ENCODE measurements at places on chromosomes 11 and 22. TPM values are rescaled to one million over a fixed set of nuclear protein-coding genes. Genes with fewer than 3 reads are reported as not detected.
A peak's percentile ranks its signal among the peaks of the same experiment; 100 is the strongest.

GRCh38 chr11:93477684-93478234 lies 65.4 kb downstream of the SMCO4 start:
- no peak for DNase-seq

DNA sequence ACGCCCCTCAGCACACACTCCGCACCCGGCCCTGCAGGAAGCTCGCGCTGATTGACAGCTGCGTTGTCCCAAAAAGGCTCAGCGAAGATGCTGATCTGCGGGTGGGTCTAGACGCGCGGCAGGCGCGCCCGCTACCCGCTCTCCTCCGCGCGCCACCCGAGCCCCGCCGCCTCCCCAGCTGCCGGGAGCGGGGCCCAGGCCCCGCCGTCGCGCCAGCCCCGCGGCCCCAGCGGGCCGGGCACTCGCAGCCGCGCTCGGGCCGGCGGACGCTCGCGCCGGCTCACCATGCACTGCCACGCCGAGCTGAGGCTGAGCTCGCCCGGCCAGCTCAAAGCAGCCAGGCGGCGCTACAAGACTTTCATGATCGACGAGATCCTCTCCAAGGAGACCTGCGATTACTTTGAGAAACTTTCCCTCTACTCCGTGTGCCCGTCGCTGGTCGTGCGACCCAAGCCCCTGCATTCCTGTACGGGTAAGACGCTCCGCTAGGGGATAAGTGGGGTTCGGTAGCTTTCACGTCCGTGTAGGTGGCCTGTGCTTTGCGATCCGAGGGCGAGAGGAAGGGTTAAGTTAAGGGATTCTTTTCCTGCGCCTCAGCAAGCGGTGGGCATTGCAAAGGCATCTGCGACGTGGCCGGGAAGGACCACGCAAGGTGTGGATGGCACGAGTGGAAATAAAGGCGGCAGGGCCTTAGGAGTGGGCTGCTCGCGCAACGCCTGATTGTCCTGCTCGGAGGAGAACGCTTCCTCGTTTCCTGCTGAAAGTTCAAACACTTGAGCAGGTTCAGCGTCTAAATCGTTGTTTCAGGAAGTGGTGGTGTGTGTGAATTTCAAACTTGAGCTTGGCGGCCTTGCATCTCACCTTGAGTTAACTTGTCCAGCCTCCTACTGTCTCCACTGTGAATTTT lies at the start of gene BARX2:
BARX2 (plus strand) TSS at position 98 of the 907 bp plus-strand sequence; CDS start at position 286, 188 bp downstream.
- DNase-seq, result peak; percentile 68

DNA sequence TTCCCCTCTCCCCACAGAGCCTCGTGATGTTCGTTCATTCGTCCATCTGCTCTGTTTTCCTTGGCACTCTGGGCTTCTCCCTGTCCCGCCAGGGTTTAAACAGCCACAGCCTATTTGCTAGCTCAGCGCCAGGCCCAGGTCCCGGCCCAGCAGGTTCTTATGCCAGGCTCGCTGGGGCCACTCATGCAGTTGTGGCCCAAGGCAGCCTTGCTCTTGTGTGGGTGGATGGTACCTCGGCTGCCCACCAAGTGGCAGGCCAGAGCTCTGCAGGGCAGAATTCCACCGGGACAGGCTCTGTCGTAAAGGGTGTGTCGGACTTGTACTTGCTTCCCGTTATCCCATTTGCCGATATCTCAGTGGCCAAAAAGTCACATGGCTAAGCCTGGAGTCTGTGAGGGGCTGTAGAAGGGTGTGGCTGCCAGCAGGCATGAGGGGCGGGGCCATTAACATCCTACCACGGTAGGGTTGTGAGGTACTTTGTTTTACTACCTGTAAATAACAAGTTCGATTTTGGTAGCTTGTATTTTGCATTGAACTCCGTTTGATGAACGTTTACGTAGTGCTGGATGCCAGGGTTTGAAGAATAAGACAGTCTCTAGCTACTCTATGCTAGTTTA lies 7.9 kb downstream of the FAM118A start:
- DNase-seq, result peak; percentile 47

DNA sequence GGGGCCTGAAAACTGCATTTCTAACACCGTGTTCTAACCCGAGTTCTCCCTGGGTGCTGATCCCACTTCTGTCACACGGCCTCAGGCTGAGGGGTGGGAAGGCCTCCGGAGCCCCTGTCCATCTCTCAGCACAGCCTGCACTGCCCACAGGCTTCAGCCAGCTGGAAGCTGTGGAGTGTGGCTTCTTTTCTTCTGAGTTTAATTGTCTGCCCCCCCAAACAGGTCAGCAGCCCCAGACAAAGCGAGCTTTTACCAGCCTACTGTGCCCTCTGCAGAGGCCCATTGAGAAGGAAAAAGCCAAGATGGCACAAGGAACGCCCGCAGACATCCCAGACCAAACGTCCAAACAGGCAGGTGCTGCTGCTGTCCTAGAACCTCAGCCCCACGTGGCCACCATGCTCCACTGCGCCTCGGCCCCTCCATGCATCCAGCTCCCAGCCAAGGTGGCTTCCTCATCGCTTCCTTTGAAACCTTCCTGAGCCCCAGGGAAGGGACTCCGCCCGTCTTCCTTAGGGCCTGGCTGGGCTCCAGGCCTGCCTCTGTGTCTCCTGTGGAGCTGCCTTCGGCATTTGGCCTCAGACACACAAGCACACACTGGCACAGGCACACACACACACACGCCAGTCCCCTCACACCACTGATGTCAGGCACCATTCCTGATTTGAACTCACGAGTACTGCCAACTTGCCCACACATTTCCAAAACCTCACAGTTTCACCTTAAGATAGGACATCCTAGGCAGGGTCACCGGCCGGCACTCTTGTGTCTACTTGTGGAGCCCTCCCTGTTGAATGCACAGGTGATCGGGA lies 1.7 kb downstream of the MOB2 start:
- DNase-seq, result peak; percentile 52

DNA sequence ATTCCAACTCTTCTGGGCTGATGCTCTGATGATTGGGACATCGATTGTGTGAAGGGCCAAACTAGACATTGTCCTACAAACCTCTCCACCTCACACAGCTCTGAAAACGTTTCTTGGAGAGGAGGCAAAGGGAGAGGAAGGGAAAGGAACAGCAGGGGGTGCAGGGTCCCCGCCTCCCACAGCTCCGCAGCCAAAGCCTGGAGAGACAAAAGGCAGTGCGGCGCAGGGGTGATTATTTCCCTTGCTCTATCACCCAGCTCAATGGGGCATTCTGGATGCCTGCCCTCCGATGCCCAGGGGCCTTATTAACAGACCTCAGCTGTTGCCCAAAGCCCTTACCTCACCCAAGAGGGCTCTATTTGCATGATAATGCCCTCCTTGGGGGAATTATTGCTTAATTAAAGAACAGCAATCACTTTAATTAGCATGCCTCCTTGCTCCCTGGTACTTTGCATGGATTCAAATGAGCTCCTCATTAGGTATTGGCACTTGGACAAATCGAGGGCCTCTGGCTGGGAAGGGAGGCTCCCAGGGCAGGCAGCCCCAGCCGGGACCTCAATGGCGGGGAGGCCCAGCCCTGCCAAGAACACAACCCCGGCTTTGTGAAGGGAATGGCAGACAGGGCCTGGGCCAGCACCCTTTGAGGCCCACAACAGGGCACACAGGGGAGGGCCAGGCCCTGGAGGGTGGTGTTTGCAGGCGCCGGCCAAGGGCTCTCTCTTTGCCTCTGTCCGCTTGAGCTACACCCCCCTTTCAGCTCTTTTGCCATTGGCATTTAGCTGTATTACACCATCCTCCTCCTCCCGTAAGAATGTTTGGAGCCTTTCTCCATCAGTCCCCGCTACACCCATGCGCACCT lies 19.8 kb upstream of the CDON start:
- DNase-seq, result no peak

DNA sequence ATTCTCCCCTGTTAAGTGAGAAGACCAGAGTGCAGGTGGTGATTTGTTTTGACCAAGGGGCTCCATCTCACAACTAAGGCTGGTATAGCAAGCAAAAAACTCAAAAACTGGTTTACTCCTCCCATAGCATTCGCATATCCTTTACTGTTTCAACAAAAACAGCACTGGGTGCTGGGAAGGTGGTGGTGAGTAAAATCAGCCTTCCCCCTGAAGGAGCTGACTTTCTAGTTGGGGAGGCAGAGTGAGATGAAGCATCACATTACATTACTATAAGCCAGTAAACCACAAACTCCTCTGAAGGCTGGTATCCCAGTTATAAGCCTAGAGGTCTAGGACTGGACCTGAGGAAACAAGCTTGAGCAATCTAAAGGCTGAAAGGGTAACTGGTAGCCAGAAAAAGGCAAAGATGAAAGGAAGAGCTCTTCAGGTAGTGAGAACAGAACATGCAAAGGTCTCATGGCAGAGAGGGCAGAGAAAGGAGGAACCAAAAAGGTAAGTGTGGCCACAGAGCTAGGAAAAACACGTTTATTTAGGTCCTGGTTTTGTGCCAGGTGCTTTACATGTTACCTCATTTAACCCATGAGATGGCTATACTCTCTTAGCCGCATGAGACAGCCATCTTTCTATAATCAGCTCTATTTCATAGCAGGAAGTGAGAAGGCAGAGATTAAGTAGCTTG lies 22.3 kb downstream of the TMEM123 start:
- no peak for DNase-seq

TMPRSS5 gene
- not detected for total RNA-seq

RASSF10 gene
- 2.0 TPM for total RNA-seq

Measured in upper lobe of left lung (tissue), 6 donors.